NCI-H526 treated with DMSO at 0.1 percent for 48 hours (cell line): ENCODE measurements at places on chromosomes 2 and 18.

GRCh38 chr2:69298862-69299261, 88.2 kb downstream of the GFPT1 start:
- DNase-seq = no peak

DNA sequence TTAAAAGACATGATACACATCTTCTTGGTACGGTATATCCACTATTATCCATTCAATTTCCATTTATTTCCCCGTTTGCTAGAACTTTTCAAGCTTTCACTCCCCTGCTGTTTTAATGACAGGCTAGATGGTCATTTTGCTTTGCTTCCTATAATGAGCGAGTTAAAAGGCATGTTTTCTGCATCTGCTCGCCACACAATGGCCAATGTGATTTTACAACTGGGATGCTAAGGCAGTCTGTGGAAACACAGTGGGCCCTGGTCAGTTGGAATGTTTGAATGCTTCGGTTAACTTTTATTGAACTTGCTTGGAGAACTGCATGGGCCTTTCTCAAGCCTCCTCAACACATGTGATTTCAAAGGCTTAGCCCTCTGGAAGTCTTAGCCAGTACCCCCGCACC, 48.4 kb upstream of the TNP1 start:
- no peak for DNase-seq

- no peak for DNase-seq
Observed at GRCh38 chr2:109164311-109164710, 35.3 kb downstream of the SH3RF3 start.

DNA sequence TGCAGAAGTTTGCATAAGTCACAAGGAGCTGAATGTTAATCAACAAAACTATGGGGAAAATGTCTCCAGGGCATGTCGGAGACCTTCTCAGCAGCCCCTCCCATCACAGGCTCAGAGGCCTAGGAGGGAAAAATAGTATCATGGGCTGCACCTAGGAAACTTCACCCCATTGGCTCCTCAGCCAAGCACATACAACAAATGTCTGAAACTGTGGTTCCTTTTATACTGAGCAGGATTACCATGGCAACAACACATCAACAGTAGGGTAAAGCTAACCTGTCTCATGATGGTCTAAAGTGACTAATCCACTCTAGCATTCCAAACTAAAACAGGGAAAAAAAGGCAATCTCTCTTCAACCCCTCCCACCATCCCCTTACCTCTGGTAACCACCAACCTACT, 3.2 kb upstream of the NEMP2 start:
- DNase-seq = no peak

- no peak for DNase-seq
Observed at GRCh38 chr2:143422681-143423080, 293.5 kb downstream of the ARHGAP15 start.

GRCh38 chr18:65671621-65672415, 79.0 kb upstream of the CDH7 start:
- DNase-seq = no peak

GRCh38 chr2:3460156-3460555, 59.2 kb downstream of the ADI1 start:
- DNase-seq = no peak

- no peak for DNase-seq
Observed at GRCh38 chr18:76844742-76845477, 22.6 kb downstream of the ZNF236 start.

GRCh38 chr18:24177499-24178133, 38.8 kb downstream of the CABYR start:
- no peak for DNase-seq

- DNase-seq = peak; percentile 2
Observed at GRCh38 chr2:43576981-43577892, 18.6 kb downstream of the THADA start.

DNA sequence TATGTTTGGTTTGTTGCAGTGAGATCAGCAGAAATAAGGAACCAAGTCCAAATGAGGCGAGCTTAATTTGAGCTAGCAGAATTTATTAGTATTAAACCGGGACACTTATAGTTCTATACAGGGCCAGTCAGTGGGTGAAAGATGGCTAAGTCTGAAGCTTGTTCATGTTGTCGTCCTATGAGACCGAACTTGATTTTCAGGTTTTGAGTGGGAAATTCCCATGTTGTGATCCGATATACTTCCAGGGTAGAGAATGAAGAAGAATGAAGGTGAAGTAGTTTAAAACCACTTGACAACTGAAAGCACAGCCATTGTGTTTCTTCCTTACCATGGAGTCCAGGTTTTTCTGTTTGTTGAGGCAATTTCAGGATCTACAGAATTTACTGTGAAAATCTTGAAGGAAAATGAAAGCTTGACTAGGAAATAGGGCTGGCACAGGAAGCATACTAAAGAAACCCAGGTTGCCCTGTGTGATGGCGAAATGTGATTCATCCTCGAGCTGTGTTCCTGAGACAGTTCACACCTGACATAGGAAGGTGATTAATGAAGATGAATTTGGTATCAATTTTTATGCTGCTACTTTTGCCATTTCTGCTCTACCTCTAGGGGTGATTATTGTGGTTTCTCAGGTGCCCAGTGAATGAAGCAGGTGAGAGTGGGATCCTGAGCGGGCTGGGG, 37.6 kb upstream of the MGAT5 start:
- DNase-seq = no peak

- no peak for DNase-seq
Observed at GRCh38 chr18:68604256-68604655, 110.7 kb downstream of the TMX3 start.

- no peak for DNase-seq
Observed at GRCh38 chr2:163347982-163348856, 387.6 kb downstream of the FIGN start.

DNA sequence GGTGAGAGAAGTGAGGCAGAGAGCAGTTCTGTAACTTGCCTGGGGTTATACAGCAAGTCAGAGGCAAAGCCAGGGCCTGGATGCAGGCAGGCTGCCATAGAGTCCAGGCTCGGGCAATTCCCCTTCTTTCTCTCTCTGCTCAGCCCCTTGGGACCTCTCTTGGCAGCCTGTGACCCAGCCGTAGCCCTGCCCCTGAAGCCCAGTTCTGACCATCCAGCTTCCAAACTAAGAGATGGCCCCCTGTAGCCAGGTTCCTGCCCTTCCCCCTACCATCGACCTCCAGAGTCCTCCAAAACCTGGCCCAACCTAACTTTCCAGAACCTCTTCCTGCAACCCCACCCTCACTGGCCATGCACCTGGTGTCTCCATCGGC, 201.2 kb downstream of the CTIF start:
- no peak for DNase-seq

DNA sequence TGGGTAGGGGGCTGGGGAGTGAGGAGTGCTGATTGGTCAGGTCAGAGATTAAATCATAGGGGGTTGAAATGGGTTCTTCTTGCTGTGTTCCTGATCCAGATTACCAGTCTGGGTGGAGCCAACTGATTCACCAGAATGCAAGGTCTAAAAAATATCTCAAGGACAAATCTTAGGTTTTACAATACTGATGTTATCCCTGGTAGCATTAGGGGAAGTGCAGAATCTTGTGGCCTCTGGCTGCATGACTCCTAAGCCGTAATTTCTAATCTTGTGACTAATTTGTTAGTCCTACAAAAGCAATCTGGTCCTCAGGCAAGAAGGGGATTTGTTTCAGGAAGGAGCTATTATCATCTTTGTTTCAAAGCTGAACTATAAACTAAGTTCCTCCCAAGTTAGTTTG, 289.2 kb upstream of the KYNU start:
- DNase-seq = no peak

GRCh38 chr2:57542081-57542480, 504.5 kb upstream of the VRK2 start:
- DNase-seq = no peak

- no peak for DNase-seq
Observed at GRCh38 chr2:208489687-208490086, 83.1 kb downstream of the PTH2R start.

- no peak for DNase-seq
Observed at GRCh38 chr2:136245211-136245610, 127.3 kb upstream of the CXCR4 start.

GRCh38 chr2:142290931-142291330, 160.1 kb upstream of the LRP1B start:
- DNase-seq = no peak

- peak; percentile 32 for DNase-seq
Observed at GRCh38 chr18:31555971-31556747, 35.5 kb upstream of the TTR start.

- no peak for DNase-seq
Observed at GRCh38 chr2:30341500-30342267, 105.4 kb upstream of the LCLAT1 start.

- no peak for DNase-seq
Observed at GRCh38 chr2:233700028-233700635, 7.4 kb downstream of the UGT1A6 start.

DNA sequence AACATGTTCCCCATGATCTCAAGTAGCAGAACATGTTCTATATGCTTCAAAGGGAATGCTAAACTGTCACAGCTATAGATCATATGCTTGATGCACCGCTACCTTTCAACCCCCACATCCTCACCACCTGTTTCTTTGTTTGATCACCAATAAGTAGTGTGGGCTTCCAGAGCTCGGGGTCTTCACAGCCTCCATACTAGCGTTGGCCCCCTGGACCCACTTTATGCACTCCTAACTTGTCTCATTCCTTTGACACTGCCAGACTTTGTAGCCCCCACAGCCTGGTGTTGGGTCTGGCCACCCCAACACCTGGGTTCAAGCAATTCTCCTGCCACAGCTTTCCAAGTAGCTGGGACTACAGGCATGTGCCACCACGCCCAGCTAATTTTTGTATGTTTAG, 11.6 kb upstream of the RBM44 start:
- no peak for DNase-seq

- DNase-seq = peak; percentile 79
Observed at GRCh38 chr2:72887740-72888437, 681 bp downstream of the SPR start.

GRCh38 chr18:40041951-40042350, 1913.1 kb upstream of the PIK3C3 start:
- DNase-seq = no peak

DNA sequence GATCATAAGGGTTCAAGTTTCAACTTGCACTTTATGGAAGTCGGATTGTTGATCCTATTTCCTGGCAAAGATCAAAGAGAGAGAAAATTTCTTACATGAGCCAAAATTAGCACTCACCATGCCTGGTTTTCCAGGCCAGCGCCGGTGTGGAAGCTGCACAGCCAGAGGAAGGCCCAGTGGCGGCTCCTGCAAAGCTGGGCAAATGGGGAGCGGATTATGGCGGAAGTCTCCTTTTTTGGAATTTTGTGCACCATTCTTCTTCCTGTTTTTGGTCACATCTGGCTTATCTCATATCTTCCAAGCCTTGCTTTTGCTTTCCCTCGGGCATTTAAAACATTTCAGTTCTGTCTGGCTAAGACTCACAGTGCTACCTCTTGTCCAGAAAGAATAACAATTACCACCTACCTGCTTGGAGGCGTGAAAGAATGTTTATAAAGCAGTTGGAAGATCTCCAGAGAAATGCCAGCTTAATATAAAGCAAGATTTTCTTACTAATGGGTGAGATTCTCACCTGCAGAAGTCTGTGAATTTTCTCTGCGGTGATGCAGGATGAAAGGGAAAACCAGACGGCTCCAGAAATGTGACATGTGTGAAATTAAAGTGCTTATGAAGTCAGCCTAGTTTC, 94.3 kb downstream of the ASAP2 start:
- DNase-seq = no peak

DNA sequence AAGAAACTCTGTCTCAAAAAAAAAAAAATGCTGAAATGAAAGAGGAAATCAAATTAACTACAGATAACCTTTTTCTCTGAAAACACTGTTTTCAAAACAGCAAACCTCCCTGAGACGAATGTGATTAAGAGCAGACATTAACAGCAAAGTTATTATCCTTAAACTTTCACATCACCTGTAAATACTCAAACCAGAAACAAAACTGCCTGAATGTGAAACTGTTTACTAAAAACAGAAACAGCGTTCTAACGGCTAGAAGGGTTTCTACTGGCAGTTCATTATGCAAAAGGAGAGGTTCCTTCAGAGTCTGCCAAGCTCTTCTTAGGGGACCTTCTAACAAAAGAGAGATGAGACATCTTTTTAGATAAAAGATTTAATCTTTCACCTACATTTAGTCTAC, 45.9 kb downstream of the PNO1 start:
- DNase-seq = no peak

GRCh38 chr2:5657231-5657630, 35.0 kb upstream of the SOX11 start:
- DNase-seq = no peak

DNA sequence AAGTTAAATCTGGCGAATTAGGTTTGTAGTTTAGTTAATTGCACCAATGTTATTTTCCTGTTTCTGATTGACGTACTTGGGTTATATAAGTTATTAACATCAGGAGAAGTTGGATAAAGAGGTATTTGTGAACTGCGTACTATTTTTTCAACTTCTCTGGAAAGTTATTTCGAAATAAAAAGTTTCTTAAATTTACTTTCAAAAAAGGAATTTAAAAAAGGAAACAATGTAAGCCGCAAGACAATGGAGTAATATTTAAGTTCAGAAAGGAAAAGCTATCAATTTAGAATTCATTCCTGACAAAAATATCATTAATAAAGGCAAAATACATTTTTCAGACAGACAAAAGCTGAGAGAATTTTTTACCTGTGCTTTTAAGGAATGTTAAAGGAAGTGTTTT, 47.7 kb downstream of the RAB10 start:
- DNase-seq = no peak
